Activated CD4-positive, CD25-positive, alpha-beta regulatory T cell (primary cell): ENCODE measurements at places on chromosomes 12 and 14.

DNA sequence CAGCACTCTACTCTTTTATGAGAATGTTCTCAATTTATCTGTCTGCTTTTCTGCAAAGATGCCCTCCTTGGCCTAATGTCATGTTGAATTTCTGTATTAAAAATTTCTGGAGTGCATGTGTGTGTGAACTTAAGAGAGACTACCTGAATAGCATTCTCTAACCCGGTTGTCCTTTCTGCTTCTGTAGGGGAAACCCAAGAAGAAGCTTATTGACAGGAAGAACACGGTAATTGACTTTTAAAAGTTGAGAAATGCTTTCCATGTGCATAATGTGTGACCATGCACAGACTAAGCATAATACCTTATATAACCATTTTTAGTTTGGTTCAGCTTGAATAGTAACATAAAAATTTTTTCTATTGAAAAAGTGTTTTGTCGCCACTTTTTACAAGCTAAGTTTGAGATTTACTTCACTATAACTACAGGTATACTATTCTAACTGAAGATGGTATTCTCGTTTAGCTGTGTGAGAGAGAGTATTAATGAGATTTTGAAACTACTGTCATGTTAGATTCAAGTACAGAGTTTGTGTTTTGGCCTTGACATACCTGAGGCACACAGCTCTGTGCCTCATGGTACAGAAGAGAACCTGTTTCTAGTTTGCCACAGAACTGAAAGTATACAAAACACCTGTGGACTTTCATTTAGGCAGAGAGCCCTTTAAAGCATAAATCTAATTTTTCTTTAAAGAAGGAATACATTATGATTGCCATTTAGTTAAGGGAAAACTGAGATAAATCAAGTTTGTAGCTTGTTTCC, 96.8 kb downstream of the TTLL5 start:
- DNase-seq = no peak

DNA sequence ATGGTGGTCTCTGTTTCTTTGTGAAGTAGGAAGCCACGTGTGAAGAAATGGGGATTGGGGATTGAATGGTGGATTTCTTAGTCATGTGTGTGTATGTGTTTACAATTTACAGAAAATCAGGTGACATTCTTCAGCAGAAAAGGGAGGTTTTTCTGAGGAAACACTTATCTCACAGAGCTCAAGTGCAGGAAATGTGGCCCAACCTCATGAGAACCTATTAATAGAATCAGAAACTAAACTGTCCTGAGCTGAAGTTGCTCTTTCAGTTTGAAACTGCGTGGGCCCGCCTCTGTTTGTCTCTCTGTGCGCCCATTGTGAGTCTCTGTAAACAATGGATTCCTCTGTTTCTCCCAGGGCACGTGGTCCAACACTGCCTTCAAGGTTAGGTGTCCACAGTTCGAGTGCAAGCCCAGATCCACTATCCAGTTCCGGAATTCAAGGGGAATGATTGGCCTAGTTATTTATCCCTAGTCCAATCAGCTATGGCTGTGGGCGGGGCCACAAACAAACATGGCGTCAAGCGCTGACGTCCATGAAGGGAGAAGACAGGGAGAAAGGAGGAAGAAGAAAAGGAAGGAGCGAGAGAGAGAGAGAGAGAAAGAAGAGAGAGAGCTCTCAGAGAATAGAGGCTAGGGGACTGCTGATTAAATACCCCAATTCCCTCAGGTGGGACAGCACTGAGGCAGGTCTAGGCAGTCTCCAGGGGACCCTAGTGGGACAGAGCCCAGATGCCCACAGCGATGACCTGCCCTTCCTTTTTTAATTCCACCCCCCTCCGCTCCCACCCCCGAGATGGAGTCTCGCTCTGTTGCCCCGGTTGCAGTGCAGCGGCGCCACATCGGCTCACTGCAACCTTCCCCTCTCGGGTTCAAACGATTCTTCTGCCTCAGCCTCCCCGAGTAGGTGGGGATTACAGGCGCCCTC, 31.4 kb upstream of the C12orf76 start:
- peak; percentile 13 for DNase-seq

- DNase-seq = no peak
These were observed at the start of gene HPD for GRCh38 chr12:121858662-121859572. Gene HPD, minus strand, starts transcription at chr12:121858859. Its CDS starts 36 bp downstream, at chr12:121858823.

DNA sequence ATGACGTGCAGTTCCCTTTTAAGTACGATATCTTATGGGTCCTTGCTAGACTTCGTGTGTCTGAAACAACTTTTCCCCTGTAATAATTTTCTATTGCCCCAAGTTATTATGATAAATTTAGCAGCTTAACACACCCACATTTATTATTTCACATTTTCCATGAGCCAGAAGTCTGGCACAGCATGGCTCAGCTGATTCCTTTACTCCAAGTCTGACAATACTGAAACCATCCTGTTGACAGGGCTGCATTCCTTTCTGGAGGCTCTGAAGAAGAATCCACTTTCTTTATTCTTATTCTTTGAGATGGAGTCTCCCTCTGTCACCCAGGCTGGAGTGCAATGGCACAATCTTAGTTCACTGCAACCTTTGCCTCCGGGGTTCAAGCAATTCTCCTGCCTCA, 80.9 kb downstream of the DENND5B start:
- DNase-seq = no peak

GRCh38 chr12:1618489-1618888, 10.5 kb upstream of the WNT5B start:
- no peak for DNase-seq

DNA sequence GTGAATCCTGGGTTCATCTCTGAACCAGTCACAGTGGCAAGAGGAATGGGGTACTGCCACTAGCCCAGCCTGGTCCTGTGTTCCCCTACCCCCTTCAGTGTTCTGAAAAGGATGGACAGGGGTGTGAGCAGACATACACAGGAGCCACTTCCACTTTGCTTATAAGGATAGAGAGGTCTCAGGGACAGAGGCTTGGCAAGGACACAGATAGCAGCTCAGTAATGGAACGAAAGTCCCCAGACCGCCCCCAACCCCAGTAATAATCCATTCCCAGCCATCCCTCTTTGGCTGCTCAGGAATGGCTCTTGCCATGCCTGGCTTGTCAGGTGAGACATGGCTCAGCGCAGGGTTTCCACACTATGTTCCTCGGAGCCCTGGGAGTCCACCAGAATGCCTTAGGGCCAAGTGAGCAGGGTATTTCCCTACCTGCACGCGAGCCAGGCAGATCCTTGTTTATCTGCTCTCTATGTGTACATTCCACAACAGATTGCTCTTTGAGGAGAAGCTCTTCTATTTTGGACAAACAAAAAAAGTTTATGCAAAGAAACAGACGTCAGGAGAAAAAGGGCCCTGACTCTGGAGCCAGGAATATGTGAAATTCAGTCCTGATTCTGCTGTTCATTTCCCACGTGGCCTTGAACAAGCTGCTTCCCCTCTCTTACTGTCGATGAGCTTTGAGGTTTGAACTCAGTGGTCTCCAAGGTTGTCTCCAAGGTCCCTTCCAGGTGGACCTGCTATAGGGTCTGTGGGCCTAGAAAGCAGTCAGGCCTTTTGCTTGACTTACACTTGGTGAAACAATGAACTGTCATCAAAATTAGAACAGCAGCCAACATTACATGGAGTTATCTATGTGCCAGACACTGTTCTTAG, 10.0 kb downstream of the UBE3B start:
- no peak for DNase-seq

- no peak for DNase-seq
These were observed 49.2 kb downstream of the FBXL14 start for GRCh38 chr12:1544996-1545700.

DNA sequence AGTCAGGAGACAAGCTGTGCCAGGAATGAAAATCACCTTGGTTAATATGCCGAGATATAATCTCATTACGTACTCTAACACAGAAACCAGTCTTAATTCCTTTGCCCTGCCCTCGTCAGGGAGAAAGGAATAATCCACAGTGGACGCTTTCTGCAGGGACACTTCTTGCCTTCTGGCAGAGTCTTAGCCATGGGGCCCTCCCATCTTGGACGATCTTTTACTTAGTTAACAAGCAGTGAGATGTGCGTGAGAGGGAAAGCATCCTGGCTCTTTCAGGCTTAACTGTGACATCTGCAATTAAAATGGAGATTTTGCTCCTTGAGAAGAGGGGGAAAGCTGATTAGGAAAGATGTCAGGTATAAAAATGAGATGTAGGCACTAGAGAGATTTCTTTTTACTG, 246.4 kb downstream of the TMEM132C start:
- no peak for DNase-seq

- DNase-seq = no peak
These were observed 20.3 kb downstream of the CMAS start for GRCh38 chr12:22066310-22066709.

DNA sequence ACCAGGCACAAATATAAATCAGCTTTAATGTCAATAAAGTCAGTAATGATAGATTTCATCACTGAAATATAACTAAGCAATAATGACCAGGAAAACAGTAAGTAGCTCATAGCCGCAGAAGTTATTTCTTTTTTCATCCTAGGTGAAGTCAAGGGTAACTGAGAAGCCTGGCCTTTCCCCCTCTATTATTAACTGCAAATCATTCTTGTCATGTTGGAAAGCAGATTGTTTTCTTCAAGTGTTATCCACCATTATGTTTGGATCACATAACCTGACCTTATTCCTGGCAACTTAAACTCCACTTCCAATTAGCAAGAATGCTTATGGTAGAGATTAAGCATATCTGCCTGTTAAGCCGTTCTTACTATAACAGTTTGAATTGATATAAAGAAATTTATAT, 603.4 kb upstream of the FOXG1 start:
- DNase-seq = no peak

DNA sequence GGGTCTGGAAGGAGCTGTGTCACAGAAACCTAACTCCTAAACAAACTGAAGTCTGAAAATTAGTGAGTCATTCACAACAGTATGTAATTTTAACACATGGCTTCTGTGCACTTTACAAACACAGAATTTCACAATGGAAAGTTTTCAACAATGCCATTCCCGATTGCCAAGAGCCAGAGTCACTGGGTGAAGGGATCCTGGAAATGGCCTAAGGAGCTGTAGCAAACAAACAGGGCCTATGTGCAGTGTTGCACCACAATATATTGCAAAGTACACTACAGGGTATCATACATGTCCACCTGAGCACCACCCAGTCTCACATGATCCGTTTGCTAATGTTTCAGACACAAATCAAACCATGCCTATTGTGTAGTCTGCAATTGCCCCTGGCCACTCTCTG, 184.7 kb upstream of the OTX2 start:
- DNase-seq = no peak
